Activated CD4-positive, alpha-beta T cell treated with anti-CD3 and anti-CD28 coated beads, Interleukin-2, amount 10 ng/mL, durations not matched to agents 7 days and 5 days (primary cell): ENCODE measurements at places on chromosomes 7 and 10.

- no peak for DNase-seq
- H3K27me3 ChIP-seq = no peaks in the 10 kb centered on the region
- peaks cover 33% of the 10 kb centered on the region for H3K4me1 ChIP-seq
- no peak overlapping the region for H3K4me3 ChIP-seq
- no peak overlapping the region for H3K27ac ChIP-seq
These were observed 63.9 kb downstream of the VOPP1 start for GRCh38 chr7:55508221-55509011.

DNA sequence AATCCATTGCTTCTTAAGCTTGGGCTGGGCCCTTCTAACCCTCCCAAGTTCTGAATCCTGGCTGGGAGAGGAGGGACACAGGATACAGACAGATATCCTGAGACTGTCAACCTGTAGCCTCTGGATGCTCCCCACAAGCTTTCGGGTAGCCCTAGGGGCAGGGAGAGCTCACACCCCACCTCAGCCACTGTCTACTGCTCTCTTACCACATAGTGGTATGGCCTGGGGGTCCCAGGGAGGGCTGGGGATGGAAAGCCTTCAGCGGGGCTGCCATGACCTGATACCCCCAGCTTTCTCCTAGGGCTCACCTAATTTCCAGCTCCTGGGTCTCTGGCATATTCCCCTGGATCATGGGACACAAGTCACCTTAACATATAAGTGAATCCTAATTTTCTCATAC lies 25.1 kb downstream of the CRHR2 start:
- DNase-seq = no peak
- H3K27me3 ChIP-seq = no peaks in the 10 kb centered on the region
- H3K4me3 ChIP-seq = no peak overlapping the region
- H3K4me1 ChIP-seq = no peaks in the 10 kb centered on the region

DNA sequence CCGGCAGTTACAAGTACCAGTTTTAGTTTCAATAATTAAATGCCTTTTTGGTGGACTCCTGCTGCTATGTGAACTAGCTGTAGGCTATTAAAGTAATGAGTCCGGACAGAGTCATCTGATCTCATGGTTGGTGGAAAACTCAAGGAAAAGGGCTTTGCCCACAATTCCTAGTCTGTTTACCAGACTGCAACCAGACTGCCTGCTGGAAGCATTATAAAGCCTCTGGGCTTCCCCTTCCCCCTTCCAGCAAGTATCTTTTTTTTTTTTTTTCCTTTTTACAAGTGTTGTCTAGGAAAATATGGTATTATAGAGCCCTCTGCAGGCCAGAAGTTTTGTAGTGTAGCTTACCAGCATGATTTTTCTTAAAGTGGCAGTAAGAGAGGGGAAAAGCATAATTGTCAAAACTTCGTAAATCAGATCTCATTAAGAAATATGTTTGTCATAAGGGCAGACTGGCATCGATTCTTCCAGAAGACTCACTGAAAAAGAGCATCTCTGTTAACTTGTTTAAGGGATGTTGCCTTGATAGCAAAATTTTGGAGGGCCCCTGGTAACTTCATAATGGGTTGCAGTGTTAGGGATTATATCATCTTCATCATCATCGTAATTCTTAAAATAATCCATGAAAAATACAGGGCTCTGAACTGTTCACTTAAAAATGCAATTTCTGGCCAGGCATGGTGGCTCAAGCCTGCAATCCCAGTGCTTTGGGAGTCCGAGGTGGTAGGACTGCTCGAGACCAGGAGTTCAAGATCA lies 181.3 kb downstream of the TAX1BP1 start:
- no peak overlapping the region for H3K4me3 ChIP-seq
- H3K36me3 ChIP-seq = no peaks in the 10 kb centered on the region
- DNase-seq = peak; percentile 52

DNA sequence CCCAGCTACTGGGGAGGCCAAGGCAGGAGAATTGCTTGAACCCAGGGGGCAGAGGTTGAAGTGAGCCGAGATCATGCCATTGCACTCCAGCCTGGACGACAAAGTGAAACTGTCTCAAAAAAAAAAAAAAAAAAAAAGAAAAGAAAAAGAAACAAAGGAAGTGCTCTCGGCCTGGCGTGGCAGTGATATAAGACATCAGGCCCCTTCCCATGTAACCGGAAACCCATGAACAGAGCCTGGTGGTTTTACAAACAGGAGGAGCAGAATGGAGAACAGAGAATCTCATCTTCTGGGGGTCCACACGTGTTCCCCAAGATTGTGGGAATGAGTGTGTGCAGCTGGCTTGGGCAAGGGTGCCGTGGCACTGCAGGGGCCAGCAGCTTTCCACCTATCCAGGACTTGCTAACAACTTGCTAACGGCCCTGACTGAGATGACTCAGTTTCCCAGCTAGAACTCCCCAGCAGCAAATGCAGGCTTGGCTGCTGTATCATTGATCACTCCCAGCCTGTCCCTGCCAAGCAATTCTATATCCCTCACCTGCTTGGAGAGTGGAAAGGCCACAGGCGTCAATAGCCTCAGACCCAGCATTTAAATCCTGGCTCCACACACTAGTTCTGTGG lies 103.0 kb downstream of the COL26A1 start:
- no peaks in the 10 kb centered on the region for H3K36me3 ChIP-seq
- H3K27ac ChIP-seq = peak overlapping the region; percentile 84
- DNase-seq = peak; percentile 34
- peaks cover 4% of the 10 kb centered on the region for H3K27me3 ChIP-seq
- no peak overlapping the region for H3K4me3 ChIP-seq

DNA sequence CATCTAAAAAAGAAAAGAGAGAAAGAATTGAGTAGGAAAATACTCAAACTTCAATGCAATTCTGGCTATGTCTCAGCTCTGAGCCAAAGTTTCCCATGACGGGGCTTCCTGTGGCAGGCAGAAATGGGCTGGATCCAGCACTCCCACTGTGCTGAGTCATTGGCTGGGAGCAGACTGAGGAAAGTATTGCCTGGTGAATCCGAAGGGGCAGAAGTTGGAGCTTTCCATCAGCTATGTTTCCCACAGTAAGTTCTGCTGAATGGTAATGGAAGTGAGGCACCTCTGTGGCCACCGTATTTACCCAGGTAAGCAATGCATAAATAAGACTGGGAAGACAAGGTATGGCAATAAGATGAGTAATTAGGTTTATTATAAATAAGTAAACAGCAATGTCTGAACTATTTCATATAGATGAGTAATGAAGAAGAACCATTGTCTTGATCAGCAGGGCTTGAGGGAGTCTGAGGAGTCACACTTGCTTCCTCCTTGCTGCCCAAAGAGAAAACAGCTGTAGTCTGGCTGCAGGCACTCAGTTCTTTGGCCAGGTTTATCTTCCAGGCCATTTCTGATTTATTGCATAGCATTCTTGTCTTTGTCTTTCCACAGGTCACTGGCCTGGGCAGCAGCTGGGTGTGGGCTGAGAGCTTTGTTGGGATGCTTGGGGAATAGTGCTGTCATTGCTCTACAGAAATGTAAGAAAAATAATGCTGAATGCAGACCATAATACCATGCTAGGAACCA lies 255.3 kb downstream of the DNAJB9 start:
- no peaks in the 10 kb centered on the region for H3K36me3 ChIP-seq
- no peaks in the 10 kb centered on the region for H3K27me3 ChIP-seq
- no peaks in the 10 kb centered on the region for H3K4me1 ChIP-seq
- H3K27ac ChIP-seq = no peak overlapping the region

DNA sequence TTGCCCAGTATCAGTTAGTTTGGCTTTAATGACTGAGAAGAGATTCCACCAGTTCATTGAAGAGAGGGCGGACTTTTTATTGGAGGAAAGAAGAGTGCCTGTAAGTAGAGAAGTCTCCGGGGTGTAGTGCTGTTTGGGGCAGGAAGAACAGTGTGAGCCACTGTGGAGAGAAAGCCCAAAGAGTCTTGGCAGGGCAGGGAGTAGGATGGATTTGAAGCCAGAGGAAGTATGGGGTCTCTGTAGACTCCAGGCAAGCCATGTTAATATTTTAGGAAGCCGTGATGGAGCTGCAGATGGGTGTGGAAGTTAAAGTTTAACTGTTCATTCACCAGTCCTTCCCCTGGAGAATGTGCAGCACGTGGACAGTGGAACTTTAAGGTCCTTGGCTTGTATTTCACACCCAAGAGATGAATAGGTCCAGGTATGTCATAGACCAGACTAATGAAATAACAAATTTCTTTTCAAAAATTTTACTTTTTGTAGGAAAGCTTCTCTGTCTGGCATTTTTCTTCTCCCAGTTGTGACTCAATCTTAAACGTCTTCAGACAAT lies 54.1 kb downstream of the TCF7L2 start:
- no peak overlapping the region for H3K27ac ChIP-seq
- no peak for DNase-seq
- peaks cover 21% of the 10 kb centered on the region for H3K4me1 ChIP-seq
- H3K36me3 ChIP-seq = no peaks in the 10 kb centered on the region

- peak; percentile 93 for DNase-seq
- H3K4me3 ChIP-seq = peak within 1 kb of the TSS; percentile 97
- peaks cover 71% of the 10 kb centered on the region for H3K4me1 ChIP-seq
- peaks cover 43% of the 10 kb centered on the region for H3K36me3 ChIP-seq
- peak within 1 kb of the TSS; percentile 83 for H3K27ac ChIP-seq
- H3K27me3 ChIP-seq = no peaks in the 10 kb centered on the region
These were observed at the start of gene SCD for GRCh38 chr10:100346765-100347567. TSS of gene SCD (plus strand) at chr10:100347233. CDS start at chr10:100347505, 272 bp downstream.

DNA sequence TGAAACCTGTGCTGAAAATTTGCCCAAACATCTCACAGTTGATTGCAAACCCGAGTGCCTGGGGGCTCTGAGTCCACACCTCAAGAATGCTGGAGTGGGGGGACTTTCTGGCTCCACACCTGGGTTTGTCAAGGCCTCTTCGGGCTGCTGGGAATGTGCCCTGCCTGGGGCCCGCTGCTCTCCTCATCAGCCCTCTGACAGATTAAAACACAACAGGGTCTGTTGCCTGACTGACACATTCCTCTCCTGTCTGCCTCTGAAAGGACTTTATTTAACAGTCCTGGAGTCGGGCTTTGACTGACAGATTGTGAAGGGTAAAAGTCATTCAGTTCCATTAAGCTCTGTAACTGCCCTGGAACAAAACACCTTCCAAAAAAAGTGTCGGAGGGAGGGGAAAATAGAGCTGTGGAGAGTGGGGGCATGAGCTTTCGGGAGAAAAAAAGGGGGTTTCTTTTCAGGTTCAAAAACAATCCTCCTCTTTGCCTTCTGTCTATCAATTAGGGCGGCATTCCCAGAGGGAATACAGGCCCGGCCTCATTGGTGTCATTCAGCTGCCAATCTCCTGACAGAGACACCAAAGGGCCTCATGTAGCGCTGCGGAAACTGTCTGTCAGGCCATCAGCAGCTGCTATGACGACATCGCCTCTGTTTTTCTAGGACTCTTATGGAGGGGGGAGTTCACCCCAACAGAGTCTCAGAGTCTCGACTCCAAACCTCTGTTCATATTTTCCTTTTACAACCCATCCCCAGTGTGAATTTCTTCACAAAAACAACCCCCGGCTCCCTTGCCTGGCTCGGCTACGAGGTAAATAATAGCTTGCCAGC lies 398.8 kb upstream of the NFE2L3 start:
- no peak overlapping the region for H3K4me3 ChIP-seq
- H3K27me3 ChIP-seq = peaks cover 11% of the 10 kb centered on the region
- H3K4me1 ChIP-seq = no peaks in the 10 kb centered on the region
- H3K36me3 ChIP-seq = no peaks in the 10 kb centered on the region
- no peak for DNase-seq
- H3K27ac ChIP-seq = no peak overlapping the region

GRCh38 chr10:132434405-132435005 lies 37.5 kb downstream of the PWWP2B start:
- peak overlapping the region; percentile 62 for H3K27ac ChIP-seq
- peaks cover 8% of the 10 kb centered on the region for H3K4me1 ChIP-seq
- H3K36me3 ChIP-seq = no peaks in the 10 kb centered on the region

GRCh38 chr7:71937840-71938371 lies 474.2 kb downstream of the CALN1 start:
- no peaks in the 10 kb centered on the region for H3K36me3 ChIP-seq
- no peak for DNase-seq
- no peaks in the 10 kb centered on the region for H3K4me1 ChIP-seq
- H3K27ac ChIP-seq = no peak overlapping the region

GRCh38 chr7:30799976-30800661 lies 28.9 kb downstream of the MINDY4 start:
- no peaks in the 10 kb centered on the region for H3K36me3 ChIP-seq
- DNase-seq = no peak
- H3K4me1 ChIP-seq = peaks cover 30% of the 10 kb centered on the region
- no peak overlapping the region for H3K4me3 ChIP-seq
- H3K27ac ChIP-seq = no peak overlapping the region
- no peaks in the 10 kb centered on the region for H3K27me3 ChIP-seq

GRCh38 chr7:150938566-150938965 lies 39.6 kb downstream of the KCNH2 start:
- peaks cover 46% of the 10 kb centered on the region for H3K4me1 ChIP-seq
- no peak for DNase-seq
- no peak overlapping the region for H3K27ac ChIP-seq

DNA sequence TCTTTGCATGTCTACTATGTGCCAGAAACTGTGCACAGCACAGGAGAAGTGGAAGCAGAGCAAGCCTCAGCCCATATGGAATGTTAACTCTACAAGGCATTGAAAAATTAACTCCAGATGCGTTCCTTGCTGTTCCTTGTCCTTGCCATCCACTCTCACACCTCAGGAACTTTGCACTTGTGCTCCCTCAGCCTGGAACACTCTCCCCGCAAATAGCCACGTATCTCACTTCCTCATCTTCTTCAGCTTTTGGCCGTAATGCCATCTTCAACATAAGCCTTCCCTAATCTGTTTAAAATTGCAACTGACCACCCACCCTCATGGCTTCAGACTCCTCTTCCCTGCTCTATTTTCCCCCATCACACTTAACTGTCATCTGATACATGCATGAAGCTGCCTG lies 83.2 kb upstream of the CAPZA2 start:
- peaks cover under 1% of the 10 kb centered on the region for H3K27me3 ChIP-seq
- H3K27ac ChIP-seq = no peak overlapping the region
- DNase-seq = no peak
- H3K36me3 ChIP-seq = no peaks in the 10 kb centered on the region

DNA sequence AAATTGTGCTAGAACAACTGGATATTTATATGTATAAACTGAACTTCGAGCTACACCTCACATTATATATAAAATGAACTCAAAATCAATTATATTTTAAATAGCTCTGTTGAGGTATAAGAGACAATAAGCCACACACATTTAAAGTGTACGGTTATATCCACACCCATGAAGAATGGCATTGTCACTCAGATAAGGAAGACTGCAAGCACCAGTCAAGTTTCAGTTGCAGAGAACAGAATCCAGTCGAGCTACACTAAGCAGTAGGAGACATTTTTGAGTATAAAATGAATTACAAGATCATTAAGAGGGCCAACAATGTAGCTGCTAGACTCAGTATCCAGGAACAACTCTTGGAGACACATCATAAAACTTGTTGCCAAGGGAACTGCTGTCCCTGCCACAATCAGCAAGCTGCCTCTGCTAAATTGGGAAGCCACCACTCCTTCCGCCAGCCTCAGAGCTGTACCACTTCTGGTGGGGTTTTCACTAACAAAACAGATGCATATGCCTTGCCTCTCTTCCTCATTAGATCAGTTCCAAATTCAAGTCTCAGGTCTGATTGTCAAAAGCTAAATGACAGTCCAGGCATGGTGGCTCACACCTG lies 19.6 kb upstream of the GPNMB start:
- H3K27me3 ChIP-seq = peaks cover 12% of the 10 kb centered on the region
- no peak for DNase-seq
- H3K27ac ChIP-seq = no peak overlapping the region
- H3K4me3 ChIP-seq = no peak overlapping the region
- H3K36me3 ChIP-seq = no peaks in the 10 kb centered on the region

- H3K36me3 ChIP-seq = no peaks in the 10 kb centered on the region
- H3K27ac ChIP-seq = no peak overlapping the region
- H3K27me3 ChIP-seq = no peaks in the 10 kb centered on the region
- no peak for DNase-seq
- H3K4me1 ChIP-seq = no peaks in the 10 kb centered on the region
- H3K4me3 ChIP-seq = no peak overlapping the region
These were observed 247.3 kb downstream of the SEMA3A start for GRCh38 chr7:83947260-83947659.
